ENCODE measurements at places on chromosomes 7 and 10.

- no peak for DNase-seq
These were observed 88.2 kb downstream of the NSUN6 start for GRCh38 chr10:18563003-18563726.

DNA sequence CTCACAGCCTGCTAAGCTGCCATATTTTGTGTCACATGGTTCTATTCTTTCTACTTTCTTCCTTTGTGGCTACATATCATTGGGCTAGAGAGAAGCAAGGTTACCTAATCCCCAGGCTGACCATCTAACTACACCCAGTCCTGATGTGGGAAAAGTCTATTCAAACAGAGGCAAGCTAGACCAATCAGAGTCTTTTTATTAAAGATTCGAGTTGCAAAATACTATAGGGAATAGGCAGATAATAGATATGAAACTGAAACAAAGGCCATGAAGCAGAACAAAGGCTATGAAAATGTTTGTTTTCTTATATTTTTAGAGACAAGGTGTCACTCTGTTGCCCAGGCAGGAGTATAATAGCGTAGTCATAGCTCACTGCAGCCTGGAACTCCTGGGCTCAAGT, 36.7 kb downstream of the MTERF1 start:
- no peak for DNase-seq

DNA sequence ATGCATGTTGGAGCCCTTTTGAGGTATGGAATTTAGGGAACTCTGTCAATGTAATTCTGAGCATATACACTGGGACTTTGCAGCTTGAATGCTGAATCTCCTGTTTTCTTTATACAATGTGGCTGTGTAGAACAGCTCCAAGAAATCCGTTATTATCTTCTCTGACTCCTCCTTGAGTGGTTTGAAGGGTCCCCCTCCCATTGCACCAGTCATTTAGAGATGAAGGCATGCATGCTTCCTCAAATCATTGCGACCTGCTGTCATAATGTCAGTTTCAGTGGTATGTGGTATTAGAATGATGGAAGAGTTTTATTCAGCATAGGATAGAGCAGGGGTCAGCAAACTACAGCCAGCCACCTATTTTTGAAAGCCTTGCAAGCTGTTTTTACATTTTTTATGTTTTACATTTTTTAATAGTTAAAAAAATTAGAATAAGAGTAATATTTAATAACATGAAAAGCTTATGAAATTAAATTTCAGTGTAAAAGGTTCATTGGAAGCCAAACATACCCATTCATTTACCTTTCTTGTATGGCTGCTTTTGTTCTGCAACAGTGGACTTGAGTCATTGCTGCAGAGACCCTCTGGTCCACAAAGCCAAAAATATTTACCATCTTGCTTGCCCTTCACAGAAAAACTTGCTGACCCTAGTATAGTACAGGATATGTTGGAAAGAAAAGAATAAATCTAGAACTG, 8.1 kb downstream of the STK17A start:
- no peak for DNase-seq

DNA sequence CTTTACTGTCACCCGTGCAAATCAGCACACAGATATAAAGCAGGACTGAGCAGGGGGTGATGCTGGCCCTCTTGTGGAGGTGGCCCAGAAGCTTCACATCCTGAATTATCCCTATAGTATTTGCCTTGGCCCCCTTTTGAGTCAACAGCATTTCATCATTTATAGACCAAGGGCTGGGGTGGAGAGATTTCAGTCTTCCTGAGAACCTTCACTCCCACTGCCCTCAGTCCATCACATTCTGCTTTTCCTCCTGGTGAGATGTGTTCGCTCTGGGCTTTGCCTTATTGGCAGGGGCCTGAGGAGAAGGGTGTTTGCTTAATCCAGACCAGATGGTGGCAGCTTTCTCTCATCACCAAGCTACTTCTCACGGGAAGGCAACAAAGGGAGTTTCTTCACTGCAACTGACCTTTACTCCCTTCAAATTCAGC, 47.7 kb downstream of the NOC3L start:
- DNase-seq: no peak

DNA sequence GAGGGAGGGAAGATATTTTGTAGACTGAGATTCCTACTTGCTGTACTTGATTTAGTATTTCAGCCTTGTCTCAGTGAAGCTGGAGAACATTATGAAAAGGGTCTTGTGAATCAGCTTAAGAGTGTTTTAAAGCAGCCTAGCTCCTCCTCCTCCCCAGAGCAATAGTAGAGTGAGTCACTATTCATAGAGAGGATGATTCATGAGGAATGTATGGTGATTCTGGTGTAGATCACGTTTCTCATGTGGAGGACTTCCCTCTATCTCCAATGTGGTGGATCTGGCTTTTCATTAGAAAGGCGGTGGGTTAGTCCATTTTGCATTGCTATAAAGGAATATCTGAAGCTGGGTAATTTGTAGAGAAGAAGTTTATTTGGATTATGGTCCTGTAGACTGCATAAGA, 340.1 kb upstream of the CHRM2 start:
- no peak for DNase-seq

DNA sequence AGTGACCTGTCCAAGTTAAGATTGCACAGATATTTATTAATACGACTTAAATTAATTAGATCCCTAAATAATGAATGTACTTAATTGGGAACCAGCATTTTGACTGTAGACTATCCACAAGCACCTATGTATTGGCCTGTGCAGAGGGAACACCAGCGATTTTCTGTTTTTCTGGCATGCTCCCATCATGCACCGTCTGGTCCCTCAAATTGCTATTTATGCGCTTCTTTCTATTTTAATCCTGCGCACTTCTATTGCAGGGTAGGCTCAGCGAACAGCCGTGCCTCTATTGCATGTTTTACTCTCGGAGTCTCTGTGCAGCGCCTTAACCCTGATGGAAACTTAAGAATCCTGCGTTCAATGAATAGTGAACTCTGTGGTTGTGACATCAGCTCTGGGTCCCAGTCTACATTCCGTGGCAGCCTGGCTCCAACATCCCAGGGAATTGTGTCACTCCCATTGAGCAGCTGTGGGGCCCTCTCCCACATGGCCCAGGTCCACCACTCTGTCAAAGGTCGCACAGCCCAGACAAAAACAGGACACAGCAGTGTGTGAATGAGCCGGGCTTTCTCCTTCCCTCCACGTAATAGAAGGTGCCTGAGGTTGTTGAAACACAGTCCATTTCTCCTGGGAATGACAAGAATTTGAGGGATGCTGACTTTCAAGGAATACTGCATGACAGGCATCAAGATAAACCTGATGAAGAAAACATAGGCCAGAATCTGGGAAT, 239.7 kb upstream of the KLF6 start:
- DNase-seq: no peak

- no peak for DNase-seq
These were observed 74.3 kb upstream of the TOMM7 start for GRCh38 chr7:22896917-22897316.

GRCh38 chr10:31215052-31215451, 104.0 kb upstream of the ZEB1 start:
- DNase-seq: no peak

DNA sequence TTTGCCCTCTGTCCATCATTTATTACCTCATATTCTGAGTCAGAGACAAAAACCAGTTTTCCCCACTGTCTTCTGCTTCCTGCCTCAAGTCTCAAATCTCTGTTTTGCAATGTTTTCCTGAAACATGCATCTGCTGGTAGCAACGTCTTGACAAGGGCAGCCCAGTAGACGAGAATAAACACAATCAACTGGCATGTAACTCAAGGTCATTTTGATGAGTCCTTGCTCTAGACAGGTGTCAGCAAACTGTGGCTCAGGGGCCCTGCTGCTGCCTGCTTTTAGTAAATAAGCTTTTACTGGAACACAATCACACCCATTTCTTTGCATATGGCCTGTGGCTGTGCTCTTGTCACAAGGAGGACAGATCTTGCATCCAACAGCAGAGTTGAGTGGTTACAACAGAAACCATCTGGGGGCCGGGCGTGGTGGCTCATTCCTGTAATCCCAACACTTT, 59.8 kb downstream of the ITIH5 start:
- DNase-seq: no peak

DNA sequence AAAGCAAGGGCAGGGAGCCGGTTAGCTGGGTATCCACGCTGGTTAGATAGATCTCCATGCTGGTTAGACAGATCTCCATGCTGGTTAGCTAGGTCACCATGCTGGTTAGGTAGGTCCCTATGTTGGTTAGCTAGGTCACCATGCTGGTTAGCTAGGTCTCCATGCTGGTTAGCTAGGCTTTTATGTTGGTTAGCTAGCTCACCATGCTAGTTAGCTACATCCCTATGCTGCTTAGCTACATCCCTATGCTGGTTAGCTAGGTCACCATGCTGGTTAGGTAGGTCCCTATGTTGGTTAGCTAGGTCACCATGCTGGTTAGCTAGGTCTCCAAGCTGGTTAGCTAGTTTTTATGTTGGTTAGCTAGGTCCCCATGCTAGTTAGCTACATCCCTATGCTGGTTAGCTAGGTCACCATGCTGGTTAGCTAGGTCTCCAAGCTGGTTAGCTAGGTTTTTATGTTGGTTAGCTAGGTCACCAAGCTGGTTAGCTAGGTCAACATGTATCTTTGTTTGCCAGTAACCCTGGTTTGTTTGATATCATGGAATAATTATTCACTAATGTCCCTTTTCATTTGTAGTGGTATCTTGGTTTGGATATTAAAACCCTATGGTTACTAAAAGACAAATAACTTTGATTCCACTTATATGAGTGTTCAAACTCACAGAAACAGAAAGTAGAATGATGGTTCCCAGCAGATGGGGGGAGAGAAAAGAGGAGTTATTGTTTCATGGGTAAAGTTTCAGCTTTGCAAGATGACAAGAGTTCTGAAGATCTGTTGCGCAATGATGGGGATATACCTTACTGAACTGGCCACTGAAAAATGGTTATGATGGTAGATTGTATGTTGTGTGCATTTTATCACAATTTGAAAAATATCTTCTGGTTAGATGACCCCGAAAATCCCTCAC, 136.2 kb downstream of the PRPF18 start:
- no peak for DNase-seq

DNA sequence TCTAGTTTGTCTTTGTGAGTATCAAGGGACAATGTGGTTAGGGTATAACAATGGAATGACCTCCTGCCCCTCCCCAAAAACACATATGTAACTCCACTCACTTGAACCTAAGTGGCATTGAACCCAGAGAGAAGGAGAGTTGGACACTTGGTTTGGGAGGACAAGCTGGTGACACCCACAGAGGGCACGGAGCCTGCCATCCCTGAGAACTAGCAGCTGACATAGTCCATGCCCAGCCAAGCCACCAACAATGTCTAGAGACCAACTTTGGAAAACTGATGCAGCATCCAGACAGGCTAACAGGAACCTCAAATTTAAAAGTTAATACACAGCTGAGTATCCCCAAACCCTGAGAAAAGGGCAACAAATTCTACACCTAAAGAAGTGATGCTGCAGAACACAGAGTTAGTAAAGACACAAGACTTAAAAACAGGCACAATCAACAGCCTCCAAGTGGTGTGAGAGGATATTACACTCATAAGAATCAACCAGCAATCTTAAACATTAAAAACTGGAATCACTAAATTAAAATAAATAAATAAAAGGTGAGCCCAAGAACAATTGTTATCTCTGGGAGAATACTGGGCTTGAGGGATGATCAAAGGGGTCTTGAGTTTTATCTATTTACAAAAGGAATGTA, 27.2 kb downstream of the NUDCD3 start:
- no peak for DNase-seq

GRCh38 chr10:103849880-103850571, 5.3 kb downstream of the SH3PXD2A start:
- DNase-seq: no peak

DNA sequence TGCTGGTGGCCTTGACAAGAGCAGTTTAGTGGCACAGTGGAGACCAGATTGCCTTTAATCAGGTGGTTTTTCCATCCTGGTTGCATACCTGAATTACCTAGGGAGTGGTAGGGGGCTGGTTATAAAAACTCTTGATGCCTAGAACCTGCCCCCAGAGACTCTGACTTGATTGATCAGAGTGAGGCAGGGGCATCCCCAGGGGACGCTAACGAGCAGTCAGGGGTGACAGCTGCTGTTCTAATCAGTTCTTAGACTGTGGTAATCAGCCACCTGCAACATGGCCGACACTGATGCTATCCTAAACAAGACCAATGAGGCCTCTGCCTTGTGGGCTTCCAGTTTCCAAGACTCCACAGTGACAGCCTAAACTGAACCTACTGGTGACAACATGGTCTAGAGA, 2.0 kb upstream of the OPALIN start:
- no peak for DNase-seq

DNA sequence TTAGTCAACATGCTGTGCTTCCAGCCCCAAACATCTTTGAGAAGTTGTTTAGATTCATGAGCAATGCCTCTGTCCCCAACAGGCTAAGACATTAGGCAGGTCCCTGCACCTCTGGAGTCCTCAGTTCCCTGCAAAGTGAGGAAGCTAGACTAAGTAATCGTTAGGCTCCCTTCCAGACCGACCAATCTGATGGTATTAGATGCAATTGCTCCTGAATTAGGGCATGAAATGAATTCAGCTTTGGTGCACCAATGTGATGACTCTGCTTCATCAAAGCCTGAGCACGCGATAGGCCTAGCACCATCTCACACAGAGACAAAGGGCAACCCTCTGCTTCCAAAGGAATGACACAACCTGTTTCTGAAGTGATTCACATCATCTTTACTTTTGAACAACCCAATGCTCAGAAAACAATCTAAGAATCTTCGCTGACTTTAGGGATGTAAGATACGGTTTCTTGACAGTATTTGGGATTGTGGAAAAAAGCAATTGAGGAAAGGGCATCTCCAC, 723 bp upstream of the TES start:
- DNase-seq: no peak

GRCh38 chr10:77504873-77505257, 132.7 kb downstream of the KCNMA1 start:
- DNase-seq: no peak

- no peak for DNase-seq
These were observed 2.8 kb downstream of the TM9SF3 start for GRCh38 chr10:96584035-96584434.

GRCh38 chr10:94037286-94037685, 43.6 kb downstream of the PLCE1 start:
- DNase-seq: no peak

DNA sequence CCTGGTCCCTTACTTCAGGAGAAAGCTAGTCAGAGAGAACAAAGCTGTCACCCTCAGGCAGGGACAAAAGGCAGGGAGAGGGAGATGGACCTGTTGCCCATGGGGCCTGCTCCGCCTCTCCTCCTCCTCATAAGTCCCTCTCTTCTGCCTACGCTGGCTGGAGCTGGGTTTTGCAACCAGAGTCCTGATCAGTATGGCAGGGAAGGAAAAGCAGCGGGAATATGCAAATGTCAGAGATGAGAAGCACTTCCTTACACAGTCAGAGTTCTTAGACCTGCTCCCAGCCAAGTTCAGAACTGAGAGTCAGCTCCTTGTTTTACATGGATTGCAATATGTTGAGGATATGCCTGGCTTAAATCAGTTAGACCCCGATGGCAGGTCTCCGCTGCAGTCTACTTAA, 231.1 kb downstream of the ADAM12 start:
- DNase-seq: no peak

- no peak for DNase-seq
These were observed 38.5 kb upstream of the LRRC17 start for GRCh38 chr7:102874166-102874829.

- DNase-seq: no peak
These were observed 1.9 kb downstream of the PLA2G12B start for GRCh38 chr10:72952642-72953158.
